ENCODE measurements at places on chromosomes 12 and 14.

GRCh38 chr12:124352839-124353238 lies 57.9 kb downstream of the RFLNA start:
- no peak for DNase-seq

GRCh38 chr14:61557262-61557661 lies 138.1 kb upstream of the HIF1A start:
- no peak for DNase-seq

GRCh38 chr12:109737631-109738030 lies 24.0 kb downstream of the FAM222A start:
- DNase-seq = no peak

- no peak for DNase-seq
These were observed 117.0 kb downstream of the EGLN3 start for GRCh38 chr14:33833706-33834465.

DNA sequence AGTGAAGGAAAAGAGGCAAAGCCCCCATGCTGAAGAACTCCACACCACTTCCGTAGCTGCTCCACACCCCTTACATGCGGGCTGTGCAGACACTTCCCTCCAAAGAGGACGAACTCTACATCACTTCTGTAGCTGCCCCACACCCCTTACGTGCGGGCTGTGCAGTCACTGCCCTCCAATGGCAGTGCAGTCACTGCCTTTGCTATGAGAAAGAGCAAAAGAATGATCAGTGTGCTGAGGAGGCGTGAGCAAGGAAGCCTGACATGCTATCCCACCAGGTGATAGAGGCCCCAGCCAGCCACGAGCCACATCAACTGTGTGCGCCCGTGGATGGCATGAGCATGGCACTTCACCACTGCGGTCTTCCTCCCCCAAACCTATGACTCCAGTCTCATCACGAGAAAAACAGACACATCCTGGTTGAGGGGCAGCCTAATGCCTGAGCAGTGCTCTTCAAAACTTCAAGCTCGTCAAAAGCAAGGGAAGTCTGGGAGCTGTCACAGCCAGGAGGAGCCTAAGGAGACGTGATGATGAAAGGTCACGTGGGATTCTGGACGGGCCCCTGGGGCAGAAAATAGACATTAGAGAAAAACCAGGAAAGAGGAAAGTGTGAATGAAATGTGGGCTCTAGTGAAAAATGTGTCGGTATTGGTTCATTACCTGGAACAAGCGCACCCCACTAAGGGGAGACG lies 60.8 kb upstream of the C14orf180 start:
- DNase-seq = no peak

GRCh38 chr14:77303417-77304156 lies 17.1 kb downstream of the POMT2 start:
- DNase-seq = peak; percentile 78

GRCh38 chr12:31759632-31760459 lies 31.0 kb upstream of the AMN1 start:
- DNase-seq = no peak

DNA sequence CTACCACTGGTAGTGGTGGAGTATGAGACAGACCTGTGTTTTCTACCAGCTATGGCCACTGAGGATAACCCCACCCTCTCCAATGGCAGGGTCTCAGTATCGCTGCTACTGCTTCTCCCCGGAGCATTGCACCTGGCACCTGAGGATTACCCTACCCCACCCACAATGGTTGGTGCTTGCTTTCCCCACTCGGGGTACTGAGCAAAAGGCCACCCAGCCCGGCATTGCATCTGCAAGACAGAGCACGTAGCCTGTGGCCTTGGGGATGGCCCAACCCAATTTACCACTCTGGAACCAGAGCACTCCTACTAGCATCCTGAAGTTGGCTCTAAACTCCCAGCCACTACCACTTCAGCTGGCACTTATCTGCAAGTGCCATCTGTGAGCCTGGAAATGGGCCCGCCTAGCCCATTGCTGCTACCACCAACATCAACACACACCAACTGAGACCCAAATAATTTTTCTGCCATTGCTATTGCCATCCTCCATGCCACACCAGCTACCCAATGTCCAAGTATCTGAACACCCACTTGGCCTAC lies 145.7 kb downstream of the CNTN1 start:
- no peak for DNase-seq

DNA sequence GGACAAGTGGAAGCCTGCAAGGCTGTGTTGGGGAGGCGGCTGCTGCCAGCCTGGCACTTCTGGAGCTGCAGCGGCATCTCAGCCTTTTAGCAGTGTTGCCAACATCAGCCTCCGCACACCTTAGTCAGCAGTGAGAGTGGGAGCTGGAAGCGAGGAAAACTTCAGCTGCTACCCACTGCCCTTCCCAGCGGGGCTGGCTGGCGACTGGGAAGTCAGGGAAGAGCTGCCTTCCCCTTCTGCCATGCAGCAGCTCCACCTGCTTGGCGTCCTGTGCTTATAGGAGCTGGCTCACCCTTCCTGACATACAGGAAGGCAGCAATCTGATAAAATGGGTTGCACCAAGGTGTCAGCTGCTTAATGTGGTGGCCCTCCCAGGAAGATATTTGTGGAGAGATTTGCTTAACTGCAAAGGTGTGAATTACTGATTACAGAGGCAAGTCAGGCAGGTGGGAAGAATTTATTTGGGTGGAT lies 15.4 kb upstream of the PLEKHG3 start:
- no peak for DNase-seq

DNA sequence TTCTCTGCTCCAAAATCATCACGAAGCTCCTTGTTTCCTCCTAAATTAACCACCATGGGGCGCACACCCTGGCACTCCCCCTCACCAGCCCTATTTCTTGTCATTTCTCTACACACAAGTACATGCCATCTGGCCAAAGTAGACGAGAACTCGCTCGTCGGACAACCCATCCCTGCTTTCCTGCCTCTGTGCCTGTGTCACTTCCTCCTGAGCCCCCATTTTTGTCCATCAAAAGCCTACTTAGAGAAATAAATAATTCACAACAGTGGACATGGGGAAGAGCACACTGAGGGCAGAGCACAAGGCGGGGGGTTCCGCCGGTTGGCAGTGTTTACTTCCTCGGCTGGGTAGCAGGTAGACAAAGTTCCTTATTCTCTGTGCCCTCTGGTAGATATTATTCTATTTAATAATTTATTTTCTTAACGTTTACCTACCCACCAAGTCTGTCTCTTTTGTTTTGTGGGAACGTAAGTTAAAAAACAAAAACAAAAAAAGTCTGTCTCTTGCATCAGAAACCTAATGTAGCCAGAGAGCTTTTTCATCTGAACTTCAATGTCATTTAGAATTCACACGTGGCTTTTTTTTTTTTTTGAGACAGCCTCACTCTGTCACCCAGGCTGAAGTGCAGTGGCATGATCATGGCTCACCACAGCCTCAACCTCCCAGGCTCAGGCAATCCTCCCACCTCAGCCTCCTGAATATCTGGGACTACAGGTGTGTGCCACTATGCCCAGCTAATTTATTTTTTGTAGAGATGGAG lies 6.0 kb downstream of the VPS37B start:
- no peak for DNase-seq

DNA sequence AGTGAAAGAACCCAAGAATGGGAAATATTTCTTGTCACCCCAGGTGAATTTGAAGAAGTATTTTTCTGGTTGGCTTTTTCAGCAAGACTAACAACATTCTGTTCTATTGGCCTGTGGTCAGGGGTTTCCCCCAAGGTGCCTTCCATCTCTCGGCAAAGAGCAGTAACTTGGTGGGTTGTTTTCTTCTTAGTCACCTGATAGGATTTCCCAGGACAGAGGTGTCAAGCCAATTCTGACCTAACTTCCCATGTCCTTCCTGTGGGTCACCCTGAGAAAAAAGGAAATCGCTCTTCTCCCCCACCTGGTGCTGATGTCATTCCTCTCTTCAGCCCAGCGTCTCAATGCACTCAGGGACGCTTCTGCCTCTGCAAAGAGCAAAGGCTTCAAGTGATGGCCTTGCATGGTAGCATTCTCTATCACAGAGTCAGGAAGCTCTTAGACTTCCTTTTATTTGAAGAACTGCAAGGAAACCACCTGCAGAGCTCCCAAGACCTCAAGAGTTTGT lies 16.1 kb upstream of the IFNG start:
- peak; percentile 92 for DNase-seq

- no peak for DNase-seq
These were observed 20.0 kb upstream of the PCNX1 start for GRCh38 chr14:70887207-70887681.

GRCh38 chr14:30958555-30959407 lies 66.7 kb upstream of the AP4S1 start:
- DNase-seq = no peak

DNA sequence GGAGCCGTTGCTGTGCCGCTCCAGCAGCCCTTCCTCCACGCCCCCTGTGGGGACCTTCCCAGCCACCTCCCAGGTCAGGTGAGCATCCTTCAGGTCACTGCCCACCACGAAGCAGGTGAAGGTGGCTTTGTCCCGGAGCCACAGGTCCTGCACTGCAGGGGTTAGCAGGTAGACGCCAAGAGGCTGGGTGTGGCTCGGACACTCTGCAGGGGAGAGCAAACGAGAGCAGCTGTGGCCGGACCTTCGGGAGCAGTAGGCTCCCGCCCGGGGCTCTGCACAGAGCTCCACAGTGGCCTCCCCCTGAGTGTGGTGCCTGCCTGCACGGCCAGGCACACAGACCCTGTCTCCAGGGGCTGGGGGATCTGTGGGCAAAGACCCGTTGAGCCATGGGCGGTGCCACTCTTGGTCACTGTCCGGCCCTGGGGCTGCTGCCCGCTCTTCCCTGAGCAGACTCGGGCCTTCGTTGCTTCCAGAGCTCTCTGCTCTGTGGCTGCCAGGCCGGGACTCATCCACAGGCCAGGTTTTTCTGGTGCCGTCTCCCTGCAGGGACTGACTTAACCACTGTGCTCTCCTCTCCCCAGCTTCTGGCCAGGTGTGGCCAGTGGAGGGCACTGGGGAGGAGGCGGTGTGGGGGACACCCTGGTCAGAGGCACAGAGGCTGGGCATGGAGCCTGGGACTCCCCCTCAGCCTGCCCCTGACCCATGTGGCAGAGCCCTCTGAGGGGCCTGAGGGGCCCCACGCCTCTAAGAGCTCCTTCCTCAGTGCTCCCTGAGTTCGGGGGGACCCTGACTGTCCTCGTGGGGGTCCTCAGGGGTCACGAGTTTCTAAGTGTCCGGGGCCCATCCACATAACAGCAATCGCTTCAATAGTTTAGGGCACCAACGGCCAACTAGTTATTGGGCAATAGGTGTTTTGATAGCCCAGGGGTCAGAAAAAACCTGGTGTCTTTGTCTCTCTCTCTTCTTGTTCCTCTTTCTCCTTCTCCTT lies 314.9 kb downstream of the TMEM121 start:
- DNase-seq = no peak

- DNase-seq = no peak
These were observed 82.3 kb downstream of the SLC38A4 start for GRCh38 chr12:46743456-46743855.

GRCh38 chr12:52013626-52014310 lies 7.0 kb downstream of the TAMALIN start:
- DNase-seq = no peak

GRCh38 chr14:74616507-74616906 lies 4.5 kb upstream of the LTBP2 start:
- DNase-seq = no peak

- DNase-seq = no peak
These were observed 83.6 kb upstream of the LHX5 start for GRCh38 chr12:113555226-113555625.

- DNase-seq = no peak
These were observed 26.8 kb downstream of the GNPTAB start for GRCh38 chr12:101803978-101804377.

DNA sequence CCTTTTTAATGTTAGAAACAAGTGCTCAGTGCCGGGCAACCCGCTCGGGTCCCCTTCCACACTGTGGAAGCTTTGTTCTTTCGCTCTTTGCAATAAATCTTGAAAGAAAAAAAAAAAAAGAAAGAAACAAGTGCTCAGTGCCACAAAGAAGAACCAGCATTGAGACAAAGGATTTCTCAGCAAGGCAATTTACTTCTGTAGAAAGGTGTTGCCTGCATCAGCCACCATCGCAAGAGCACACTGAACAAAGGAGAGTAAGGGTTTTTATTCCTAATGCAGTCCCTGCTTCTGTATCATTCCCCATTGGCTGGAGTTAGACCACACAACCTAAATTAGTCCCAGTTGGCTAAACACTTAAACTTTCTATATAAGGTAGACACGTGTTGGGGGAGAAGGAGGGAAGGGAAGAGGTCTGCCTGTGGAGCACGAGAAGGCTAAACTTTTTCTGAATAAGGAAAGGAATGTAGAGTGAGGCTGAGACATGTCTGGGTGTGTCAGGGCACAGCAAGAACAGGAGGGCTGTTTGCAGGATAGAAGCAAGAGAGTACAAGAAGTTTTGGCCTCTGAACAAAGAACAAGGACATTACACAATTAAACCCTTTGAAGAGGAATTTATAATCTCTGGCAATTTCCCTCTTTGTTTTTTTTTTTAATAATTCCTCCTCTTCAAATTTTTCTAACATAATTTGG lies 21.4 kb downstream of the KLRF2 start:
- DNase-seq = no peak

DNA sequence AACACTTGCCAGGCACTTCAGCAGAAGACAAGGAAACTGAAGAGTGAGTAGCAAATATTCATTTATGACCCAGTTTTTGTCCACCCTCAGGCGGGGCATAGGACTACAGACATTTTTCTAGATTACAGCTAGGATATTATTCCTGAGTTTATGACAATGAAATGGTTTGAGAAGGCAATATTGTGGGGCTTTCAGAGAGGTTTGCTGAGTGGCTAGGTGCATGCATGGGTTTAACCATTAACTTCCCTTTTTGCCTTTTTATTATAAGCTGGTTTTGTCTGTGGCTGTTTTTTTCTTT lies 104.0 kb upstream of the BCAT1 start:
- DNase-seq = no peak

- DNase-seq = no peak
These were observed 65.7 kb downstream of the PTHLH start for GRCh38 chr12:27906658-27907473.

- DNase-seq = no peak
These were observed 5.9 kb downstream of the FGF6 start for GRCh38 chr12:4439736-4440135.

- no peak for DNase-seq
These were observed 14.5 kb upstream of the GPR162 start for GRCh38 chr12:6807170-6807569.

DNA sequence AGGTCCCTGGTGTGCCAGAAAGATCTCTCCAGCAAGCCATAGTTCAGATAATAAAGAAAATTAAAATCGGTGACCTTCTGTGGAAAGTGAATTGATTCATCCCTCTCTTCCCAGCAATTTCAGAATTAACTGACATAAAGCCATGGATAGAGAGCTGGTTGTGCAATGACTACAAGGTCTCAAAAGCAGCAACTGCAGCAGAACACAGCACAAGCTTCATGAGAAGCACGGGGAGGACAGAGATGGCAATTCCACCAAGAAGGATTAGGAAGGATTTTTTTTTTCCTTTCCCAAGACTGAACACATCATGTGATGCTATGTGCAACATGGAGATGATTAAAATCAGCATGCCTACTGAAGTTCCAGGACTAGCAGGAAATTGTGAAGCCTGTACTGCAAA lies 154.9 kb upstream of the PLEKHG7 start:
- no peak for DNase-seq

DNA sequence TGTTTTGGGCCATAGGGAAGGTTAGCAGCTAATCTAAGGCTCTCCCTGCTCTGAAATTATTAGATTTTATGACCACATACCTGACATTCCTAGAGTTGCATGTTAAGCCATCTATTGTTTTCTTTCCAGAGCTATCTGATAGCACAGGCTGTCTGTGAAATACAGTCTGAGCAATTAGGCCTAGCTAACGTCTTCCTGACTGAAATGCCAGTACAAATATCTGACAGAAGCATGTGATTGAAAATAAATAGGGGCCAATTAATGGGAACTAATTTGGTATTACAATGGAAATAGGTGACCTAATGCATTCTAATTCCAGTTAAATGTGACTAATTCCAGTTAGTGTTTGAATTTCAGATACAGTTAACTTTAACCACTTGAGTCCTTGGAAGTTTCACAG lies 115.2 kb downstream of the C12orf75 start:
- DNase-seq = no peak
